CD4-positive, alpha-beta T cell treated with Interleukin-2 at 100 ng/mL for 4 hours (primary cell): ENCODE measurements at places on chromosomes 16 and 17.

DNA sequence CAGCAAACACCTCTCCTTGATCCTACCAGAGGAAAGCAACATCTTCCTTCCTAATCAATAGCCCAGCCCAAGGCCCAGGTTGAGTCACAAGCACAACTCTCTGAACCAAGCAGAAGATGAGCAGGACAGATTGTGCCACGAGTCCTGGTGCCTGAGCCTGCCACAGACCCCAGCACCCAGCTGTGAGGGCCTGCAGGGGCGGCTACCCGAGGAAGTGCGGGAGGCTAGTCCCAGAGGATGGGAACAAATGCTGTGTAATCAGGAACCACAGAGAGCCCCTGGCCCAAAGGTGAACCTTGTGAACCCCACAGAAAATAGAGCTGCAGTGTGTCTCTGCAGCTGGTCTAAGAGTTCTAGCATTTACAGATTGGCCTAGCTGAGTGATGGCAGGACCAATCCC lies 126.8 kb upstream of the HSBP1 start:
- DNase-seq = no peak

GRCh38 chr16:68046106-68046505 lies 23.0 kb downstream of the DUS2 start:
- DNase-seq = no peak

DNA sequence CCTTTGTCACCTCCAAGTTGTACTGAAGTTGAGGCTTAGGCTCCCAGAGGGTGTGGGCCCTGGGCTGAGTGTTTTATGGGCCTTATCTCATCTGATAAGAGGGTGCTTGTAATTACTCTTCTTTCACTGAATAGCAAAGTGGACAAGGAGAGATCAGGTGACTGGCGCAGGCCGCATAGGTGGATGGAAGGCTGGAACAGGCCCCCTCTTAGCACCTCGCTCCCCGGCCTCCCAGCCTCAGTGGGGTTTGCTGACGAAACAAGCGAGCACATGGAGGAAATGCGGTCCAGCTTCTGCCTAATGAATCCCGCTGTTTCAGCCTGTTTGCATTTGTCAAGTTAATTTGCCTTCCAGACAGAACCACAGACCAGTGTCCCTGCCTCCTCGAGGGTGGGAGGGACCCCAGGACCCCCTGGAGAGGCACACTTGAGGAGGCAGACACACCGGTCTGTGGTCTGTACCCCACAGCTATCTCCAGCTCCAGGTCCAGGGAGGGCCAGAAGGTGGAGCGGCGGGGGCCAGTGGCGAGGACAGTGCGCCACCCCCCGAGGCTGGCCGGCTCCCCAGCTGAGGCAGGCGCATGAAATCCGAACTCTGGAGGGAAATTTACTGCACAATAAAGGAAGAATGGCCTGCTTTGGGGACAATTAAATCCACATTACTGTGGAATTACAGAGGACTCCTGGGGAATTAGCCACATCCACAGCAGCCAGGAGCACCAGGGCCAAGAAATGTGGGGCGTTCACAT lies 123.4 kb downstream of the NTN1 start:
- DNase-seq = no peak

DNA sequence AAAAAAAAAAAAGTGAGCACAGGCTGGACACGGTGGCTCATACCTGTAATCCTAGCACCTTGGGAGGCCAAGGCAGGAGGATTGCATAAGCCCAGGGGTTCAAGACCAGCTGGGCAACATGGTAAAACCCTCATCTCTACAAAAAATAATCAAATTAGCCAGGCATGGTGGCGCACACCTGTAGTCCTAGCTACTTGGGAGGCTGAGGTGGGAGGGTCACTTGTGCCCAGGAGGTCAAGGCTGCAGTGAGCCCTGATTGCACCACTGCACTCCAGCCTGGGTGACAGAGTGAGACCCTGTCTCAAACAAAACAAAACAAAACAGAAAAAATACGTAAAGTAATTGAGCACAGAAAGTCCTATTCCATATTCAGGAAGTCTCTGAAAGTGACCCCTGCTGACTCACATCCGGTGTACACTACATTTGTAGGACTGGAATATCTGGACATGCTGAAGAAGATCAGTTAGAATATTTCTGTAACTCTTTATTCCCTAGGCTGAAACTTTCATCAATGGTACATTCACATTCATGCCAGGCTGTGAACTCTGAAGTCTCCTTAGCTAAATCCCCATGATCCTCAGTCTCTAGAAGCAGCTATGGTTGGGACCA lies 66.0 kb upstream of the HAS3 start:
- no peak for DNase-seq

GRCh38 chr16:1643521-1643920 lies 31.4 kb downstream of the CRAMP1 start:
- no peak for DNase-seq

DNA sequence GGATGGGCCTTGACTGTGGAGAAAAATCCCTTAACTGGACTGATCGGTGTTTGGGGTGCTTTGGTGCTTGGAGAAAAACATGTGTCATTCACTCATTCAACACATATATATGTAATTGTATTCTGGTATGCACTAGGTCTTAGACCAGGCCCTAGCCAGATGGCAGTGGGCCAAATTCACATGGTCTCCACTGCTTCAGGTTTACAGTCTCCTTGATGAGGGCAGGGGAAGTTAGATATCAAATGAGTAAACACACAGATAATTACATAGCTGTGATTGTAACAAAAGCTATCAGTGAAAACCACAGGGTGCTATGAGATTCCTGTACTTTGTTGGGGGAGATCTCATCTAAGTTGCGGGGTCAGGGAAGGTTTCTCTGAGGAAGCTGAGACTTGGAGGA lies 78.8 kb downstream of the WWP2 start:
- DNase-seq = no peak

DNA sequence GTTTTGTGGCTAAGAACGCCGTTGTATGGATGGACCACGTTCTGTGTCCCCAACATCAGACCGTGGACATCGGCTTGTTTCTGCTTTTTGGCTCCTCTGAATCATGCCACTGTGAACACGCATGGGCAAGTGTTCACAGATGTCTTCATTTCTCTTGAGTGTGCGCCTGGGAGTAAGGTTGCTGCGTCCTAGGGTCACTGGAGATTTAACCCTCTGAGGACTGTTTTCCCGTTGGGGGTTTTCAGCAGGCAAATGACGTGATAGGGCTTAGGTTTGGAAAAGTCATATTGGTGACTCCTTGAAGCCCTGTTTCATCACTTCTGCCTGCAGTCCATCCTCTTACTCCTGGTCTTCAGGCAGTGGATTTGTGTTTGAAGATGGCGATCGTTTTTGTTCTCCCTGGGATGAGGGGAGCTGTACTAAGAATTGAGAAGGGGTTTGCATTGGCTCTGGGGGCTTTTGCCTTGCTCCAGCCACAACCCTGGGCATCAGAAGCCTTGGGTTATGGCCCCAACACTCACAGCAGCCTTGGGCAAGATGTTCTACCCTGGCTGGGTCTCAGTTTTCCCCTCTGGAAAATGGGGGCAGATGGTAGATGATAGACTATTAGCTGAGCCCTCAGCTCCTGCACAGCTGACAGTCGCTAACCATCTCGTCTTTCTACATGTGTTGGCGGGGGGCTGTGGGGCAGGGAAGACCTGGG lies 67.2 kb upstream of the CIBAR2 start:
- DNase-seq = no peak

DNA sequence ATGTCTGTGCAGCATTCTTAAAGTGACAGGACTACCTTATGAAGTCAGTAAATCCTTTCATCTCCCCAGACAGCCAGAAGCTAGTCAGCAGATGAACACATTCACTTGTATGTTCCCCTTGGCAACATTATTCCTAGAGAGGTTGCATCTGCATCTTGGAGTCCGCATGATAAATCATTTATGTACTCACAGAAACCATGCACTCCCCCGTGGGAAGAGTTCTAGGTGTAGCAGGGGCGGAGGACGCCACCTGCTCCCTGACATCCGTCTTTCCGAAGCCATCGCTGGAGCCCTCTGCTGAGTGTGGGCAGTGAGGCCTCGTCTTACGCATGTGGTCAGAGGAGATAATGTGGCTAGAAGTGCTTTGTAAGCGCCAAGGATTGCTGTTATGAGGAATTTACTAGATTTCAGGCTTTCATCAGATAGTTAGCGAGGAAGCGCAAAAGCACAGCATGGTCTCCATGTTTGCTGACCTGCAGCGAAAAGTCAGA lies 144.5 kb downstream of the RPTOR start:
- DNase-seq = no peak

DNA sequence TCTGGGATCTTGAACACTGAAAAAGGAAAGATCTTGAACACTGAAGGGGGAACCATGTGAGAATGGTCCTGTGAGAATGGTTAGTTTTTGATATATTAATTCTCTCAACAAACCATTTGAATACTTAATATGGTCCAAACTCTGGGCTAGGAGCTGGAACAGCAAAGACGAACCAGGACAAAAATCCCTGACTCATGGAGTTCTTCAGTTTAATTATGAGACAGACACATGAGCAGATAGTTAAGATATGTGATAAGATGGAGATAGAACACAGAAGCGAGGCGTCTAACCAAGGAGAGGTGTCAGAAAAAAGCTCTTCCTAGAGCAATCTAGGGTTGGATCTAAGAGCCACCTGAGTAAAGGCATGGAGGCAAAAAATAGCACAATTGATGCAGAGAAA lies 1.6 kb downstream of the CKLF start:
- no peak for DNase-seq

DNA sequence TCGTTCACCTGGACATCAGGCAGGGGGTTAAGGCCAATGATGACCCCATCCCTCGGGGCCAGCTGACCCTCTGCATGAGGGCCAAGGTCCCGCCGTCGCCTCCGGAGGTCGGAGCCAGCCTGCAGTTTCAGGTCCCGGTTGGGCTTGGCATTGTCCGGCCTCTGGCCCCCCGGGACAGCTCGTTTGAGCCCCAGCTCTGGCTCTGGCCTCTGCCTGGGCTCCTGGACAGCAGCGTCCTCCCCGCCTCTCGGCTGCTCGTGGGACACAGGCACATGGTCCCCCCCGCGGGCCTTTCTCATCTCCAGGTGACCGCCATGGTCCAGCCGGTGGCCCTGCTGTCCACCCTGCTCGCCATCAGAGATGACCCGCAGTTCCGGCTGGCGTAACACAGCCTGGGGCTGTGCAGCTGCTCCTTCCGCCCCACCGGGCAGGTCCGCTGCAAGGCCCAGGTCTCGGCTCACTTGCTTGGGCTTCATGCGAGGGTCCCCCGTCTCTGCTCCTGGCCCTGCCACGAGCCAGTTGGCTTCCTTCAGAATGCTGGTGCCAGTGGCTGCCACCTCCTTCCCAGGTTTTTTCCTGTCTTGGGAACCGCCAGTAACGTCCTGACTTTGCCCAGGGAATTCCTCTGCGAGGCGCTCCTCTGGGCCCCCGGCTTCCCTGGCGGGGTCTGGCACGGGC lies 6.7 kb downstream of the NDUFAF8 start:
- no peak for DNase-seq

DNA sequence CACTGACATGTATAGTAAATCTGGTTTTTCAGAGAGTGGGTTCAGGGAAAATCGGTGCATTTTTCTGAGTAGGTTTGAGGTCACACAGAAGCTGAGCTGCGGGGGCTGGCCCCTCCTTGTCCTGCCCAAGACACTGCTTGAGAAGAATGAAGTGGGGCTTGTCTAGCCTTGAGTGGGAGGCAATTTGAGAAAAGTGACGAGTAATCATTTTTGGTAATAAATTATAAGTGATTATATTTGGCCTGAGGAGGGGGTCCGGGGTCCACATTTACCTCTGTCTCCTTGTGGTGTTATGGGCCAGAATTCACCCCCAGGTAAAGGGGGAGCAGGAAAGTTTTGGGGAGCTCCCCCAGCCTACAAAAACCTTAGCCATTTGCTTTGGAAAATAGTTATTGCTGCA lies 28.1 kb downstream of the WFDC1 start:
- no peak for DNase-seq

GRCh38 chr17:17132746-17133145 lies 73.4 kb downstream of the PLD6 start:
- no peak for DNase-seq
